Muscle of back (tissue), 13 donors: ENCODE measurements at places on chromosomes 1 and 21. TPM values are rescaled to one million over a fixed set of nuclear protein-coding genes. Genes with fewer than 3 reads are reported as not detected.

The C4BPA gene
- 0.56 TPM for polyA plus RNA-seq

The EBNA1BP2 gene
- polyA plus RNA-seq: 36.0 TPM

DNA sequence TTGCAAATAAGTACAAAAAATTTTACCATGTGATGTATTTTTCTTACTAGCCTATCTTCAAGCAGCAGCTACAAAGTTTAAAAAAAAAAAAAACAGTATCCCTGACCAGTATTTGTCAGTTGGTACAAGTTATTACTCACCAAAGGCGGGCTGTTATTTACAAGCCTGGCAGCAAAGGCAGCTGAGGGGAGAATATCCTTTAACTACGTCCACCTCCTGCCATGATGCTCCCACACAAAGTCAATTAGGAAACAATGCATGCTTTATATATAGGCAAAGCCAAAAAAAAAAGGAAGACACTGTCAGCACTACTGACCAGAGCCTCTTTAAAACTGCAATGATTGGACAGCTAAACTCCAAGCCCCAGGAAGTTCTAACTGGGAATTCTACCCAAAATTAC, 13.7 kb downstream of the PSMA5 start:
- no peak for DNase-seq

DNA sequence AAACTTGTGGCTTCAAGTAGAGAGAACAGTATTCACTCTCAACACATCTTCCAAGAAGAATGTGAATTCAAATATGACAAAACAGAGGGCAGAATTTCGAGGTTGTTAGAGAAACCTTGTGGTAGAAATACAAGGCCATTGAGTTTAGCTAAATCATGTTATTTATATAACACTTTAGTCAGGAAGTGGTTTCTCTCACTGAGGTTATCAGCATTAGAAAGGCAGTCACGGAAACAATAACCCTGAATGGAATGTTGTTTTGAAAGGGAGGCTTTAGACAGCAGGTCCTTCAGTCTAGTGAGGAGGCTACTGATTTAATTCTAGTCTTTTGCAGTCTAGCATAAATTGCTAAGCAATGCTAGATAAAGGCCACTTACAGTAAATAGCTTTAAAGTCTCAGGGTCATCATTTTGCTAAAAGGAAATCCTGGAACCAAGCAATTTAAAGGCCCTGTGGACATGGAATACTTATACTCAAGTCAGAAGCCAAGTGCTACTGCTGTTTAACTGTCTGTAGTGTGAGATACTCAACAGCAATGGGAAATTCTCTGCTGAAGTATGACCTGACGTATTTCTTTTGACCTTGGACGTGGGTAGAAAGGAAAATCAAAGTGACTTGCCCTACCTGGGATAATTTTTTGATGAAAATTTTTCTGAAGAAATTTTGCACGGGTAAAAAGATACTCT, 89.0 kb upstream of the CHODL start:
- DNase-seq: no peak

GRCh38 chr1:34865981-34866761, 6.6 kb upstream of the SMIM12 start:
- DNase-seq: peak; percentile 48

DNA sequence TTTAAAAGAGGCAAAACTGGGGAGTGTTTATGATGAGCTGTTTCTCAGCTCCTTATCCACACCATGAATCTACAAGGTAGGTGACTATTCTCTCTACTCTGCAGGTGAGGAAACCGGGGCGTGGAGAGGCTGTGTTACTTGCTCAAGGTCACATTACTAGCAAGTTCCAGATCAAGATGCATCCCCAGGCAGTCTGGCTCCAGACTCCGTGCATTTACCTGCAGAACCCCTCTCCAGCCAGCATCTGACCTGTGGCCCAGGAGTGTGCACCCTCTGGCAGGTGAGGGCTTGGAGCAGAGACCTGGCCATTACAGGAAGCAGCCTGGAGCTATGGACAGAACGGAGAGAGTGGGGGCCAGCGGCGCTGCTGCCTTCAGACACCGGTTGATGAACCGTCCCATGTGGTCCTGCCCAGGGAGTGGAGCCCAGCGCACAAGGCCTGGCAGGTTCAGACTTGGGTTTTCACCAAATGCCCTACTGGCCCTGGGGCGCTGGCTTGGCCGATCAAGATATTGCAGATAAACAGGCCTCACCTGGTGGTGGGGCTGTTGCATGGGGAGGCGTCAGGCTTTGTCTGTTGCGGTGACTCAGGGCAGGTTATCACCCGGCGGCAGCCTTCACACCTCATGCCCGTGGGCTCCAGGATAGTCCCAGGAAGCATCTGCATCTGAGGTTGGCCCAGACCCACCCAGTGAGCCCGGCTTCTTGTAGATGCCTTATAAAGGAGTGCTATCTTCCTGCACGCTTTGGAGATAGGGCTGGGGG, 29.2 kb upstream of the WNT4 start:
- no peak for DNase-seq

DNA sequence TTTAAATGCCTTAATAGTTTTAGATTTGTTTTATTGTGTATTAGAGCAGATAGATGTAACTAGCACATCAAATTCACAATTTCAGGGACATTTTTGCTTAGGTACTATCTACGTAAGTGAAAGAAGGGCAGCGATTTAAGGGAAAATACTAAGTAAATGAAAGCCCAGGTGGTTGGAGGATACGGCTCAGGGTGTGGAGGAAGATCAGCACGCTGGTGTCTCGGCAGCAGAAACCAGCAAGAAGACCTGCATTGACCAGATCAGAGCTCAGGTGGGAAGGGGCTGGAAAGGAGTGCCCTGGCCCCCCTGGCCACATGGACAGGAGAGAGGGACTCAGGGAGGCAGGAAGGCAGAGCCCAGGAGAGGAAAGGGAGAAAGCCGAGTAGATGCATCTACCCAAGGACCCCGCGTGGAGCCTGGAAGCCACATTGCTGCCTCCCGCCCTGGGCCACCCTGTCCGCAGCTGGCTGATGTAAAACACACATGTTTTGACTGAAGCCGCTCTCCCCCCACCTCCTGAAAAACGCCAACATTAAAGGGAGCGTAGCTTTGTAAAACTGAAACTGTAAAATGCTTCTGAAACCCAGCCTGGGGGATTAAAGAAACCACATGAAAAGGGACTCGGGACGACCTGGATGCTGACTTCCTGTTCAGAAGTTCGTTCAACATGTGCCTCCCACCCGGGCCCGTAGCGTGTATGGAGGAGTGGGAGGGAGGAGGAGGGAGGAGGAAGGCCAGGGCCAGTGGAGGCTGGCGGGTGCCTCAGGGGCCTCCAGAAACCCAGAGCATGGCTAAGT, 72.6 kb upstream of the TARDBP start:
- DNase-seq: no peak

GRCh38 chr1:3067671-3068563, 1.1 kb upstream of the PRDM16 start:
- DNase-seq: no peak

- no peak for DNase-seq
These were observed 307.9 kb downstream of the HLX start for GRCh38 chr1:221187174-221187573.

GRCh38 chr1:189374816-189375215, 1102.8 kb downstream of the BRINP3 start:
- peak; percentile 6 for DNase-seq

GRCh38 chr1:203306089-203306964, 1.0 kb downstream of the BTG2 start:
- DNase-seq: peak; percentile 92

The PHC2 gene
- 73.0 TPM for polyA plus RNA-seq

DNA sequence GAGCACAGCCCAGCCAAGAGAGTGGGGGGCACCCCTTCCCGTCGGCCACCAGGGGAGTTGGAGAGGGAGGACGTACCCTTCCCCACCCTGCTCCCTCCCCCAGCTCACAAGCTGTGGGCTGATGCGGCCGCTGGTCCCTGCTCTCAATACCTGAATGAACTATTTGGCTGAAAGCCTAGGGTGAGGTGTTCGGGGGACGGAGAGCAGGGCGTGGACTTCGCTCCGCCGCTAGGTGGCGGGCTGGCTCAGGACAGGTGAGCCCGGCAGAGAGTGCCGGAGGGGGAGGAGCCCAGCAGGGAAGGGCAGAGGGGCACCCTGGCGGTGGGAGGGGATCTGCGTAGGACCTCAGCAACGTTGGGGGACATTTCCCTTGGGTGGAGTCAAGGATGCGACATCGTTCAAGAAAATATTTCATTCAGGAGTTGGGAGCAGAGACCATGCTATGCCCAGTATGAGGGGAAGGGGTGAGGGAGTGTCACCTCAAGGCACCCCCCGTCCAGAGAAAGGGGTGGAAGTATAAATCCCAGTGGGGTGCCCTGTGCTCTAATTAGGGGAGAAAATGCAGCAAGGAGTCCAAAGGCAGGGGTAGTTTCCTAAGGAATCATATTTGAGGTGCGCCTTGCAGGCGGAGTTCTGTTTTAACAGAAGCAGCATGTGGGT, 12.0 kb upstream of the RHBG start:
- DNase-seq: peak; percentile 44

The ECE1 gene
- polyA plus RNA-seq: 26.7 TPM

The ATP1A2 gene
- 30.5 TPM for polyA plus RNA-seq

The B3GALNT2 gene
- 31.3 TPM for polyA plus RNA-seq

DNA sequence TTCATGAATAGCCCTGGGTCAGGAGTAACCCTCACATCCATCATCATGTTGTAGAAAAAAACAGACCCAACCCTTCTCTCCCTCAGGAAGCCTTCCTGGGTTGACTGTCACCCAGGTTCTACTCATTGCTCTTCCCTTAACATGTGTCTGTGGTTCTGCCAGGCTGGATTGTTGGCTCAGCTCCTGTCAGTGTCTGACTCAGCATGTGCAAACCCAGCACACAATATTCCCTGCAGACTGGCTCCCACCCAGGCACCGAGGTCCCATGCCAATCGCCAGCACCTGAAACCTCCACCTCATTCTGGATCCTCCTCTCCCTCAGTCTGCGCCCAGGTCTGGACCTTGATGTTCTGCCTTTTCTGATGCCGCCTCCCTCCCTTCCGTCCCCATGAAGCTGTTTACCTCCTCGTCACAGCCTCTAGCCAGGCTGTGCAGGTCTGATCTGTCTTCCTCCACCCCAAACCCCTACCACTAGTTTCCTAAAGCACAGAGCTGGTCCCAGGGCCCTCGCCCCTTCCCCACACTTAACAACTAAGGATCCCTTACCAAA, 4.3 kb upstream of the S100A8 start:
- no peak for DNase-seq

DNA sequence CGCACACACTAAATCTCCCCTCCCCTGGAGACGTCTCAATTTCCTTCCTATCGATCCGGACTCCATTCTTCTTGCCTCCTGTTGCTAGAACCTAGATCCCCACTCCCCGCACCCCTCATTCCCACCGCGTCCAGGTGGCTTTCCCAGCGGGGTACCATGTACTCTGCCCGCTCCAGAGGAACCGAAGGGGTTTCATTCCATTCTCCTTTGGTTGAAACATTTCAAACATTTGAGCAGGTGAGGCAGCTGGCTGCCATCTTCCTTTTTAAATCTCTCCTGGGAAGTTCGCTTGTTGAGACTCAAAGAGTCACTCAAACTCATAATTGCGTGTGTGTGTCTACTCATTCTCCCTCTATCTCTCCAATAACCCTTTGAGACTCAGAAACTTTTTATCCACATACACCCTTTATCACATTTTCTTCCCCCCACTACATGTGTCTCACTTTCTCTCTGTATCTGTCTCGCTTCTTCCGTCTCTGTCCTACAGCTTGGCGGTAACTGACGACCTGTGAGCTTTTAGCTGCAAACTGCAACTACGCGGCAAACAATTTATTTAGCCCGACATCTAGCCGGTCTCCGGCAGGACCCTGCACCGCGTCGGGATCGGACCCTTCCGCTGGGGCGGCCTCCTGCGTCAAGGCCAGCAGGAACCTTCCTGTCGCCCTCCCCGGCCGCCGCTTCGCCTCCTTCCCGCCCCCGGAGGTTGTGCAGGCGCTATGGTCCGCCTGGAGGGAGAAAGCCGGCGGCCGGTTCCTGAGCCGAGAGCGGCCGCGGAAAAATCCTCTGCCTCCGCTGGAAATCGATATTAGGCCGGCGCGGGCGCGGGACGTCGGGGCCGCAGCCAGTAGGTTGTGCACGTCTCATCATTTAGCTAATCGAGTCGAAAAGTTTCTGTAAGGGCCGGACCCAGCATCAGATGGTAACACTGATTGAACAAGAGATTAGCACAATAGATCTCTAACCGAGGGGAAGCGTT, 3.0 kb upstream of the FOXD3 start:
- no peak for DNase-seq
